Spleen (tissue), 13 donors: ENCODE measurements at places on chromosomes 16 and 17. TPM values are rescaled to one million over a fixed set of nuclear protein-coding genes. Genes with fewer than 3 reads are reported as not detected.

DNA sequence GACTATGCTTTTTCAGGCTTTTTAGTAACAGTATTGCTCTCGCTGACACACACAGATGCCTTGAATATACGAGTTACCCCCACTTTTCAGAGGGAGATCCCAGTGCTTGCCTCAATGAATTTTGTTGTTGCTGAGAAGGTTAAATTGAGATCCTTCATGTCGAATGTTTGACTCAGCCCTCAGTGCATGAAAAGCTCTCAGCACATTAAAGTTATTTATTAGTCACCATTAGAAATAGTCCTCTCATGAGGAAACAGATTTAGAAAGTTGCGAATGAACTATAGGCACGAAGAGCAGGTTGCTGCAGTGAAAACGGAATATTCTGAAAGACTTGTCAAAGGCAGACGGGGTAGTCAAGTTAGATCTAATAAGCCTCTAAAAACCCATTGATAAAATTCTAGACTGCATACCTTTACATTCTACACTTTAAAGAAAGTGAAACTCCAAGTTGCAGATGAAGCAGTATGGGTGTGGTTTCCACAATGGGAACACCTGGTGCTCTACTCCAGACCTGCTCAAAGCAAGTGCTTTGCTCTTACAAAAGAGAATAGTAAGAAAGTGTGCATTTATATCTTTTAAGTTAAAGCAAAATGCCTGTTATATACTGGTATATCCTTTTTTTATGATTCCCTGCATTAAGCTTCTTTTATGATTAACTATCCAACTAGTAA lies 238.1 kb downstream of the MAF start:
- DNase-seq, result no peak

- DNase-seq, result no peak
These were observed 2.5 kb downstream of the VAMP2 start for GRCh38 chr17:8160224-8160577.

DNA sequence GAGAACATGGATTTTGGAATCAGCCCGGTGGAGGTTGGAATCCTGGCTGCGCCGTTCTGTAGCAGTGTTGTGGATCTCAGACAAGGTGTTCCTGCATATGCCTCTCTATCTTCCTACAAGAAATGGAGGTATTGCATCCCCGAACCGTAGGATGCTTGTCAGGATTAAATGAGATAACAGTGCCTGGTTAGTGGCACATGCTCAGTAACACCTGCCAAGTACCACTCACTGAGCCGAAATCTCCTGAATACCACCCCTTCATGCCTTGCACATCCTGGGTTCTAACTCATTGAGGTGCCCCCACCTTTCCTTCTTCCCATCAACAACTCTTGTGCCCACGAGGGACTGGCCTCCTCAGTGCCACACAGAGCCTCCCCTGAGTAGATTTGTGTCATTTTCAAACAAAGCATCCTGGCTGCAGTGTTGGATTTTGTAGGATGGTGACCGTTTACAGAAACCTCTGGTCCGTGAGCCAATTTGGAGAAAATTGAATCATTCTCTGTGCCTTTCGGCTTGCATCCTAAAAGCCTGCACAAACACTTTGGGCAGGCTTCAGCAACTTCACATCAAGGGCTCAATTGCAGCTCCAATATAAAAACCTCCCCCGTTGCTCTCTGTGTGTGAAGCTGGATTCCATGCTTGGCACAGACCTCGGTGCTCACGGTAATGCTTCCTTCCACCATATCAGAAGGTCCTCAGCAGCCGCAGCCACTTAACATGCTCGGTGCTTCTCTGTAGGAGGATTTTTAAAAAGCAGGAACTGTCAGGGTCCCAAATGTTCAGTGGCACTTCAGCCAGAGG lies 84.2 kb downstream of the WWOX start:
- DNase-seq, result no peak

The MAF gene
- polyA plus RNA-seq, result 14.8 TPM

The CDRT15 gene
- polyA plus RNA-seq, result not detected

The PHOSPHO1 gene
- polyA plus RNA-seq, result 2.1 TPM

GRCh38 chr17:5364156-5364555 lies 55.3 kb downstream of the NUP88 start:
- DNase-seq, result no peak

DNA sequence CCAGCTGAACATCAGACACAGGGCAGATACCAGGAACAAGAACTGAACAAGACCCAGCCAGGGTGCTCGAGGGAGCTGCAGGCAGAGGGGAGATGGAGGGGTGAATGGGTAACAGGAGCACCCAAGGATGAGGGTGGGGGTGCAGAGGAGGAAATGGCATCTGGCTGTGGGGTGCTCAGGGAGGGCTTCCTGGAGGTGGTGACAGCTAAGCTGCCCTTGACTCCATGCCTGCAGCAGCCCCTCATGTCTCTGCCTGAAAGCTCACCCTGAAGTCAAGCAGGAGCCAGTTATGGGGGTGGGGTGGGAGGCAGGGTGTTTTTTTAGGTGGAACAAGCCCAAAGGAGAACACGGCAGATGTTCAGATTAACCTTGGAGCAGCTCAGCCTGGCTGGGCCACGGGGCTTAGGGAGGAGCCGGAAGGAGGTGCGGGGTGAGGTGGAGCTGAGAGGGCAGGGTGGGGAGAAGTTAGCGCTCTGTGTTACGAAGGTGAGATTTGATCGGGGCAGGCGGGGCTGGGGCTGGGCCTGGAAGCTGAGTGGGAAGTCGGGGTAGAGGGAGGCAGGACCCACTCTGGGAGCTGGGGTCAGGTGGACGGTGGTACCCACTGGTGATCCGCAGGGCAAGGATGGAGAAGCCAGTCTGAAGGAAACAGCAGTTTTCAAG lies 143.0 kb downstream of the ENGASE start:
- no peak for DNase-seq

The NMRAL1 gene
- polyA plus RNA-seq, result 40.1 TPM

The MGRN1 gene
- 8.8 TPM for polyA plus RNA-seq

DNA sequence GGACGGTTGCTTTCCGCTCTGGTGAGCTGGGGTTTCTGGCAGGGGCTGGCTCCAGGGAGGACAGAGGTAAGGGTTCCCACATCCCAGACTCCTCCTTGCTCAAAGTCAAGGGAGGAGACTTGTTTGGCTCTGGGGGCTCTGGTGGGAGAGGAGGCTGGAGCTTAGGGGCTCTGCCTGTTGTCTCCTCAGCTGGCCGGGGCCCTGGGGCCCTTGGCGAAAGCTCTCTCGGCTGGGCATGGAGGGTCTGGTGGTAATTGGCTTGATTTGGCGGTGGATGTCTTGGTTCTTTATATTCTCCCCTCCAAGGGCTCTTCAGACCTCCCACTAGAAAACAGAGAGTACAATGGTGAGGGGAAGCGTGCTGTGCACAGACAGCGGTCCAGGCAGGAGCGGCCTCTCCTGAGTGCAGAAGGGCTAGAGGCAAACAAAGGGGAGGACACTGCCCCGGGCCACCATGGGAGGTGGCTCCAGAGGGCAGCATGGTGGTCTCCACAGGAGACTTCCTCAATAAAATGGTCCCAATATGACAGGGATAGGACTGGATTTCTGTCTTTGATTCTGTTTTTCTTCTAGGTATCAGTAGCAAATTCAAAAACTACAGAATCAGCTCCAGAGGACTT lies 5.7 kb upstream of the SPATA32 start:
- DNase-seq, result no peak

GRCh38 chr17:28758411-28759121 lies 14.8 kb downstream of the TRAF4 start:
- DNase-seq, result peak; percentile 75

GRCh38 chr17:79557276-79558090 lies 53.4 kb downstream of the RBFOX3 start:
- DNase-seq, result no peak

The COA3 gene
- 65.6 TPM for polyA plus RNA-seq

DNA sequence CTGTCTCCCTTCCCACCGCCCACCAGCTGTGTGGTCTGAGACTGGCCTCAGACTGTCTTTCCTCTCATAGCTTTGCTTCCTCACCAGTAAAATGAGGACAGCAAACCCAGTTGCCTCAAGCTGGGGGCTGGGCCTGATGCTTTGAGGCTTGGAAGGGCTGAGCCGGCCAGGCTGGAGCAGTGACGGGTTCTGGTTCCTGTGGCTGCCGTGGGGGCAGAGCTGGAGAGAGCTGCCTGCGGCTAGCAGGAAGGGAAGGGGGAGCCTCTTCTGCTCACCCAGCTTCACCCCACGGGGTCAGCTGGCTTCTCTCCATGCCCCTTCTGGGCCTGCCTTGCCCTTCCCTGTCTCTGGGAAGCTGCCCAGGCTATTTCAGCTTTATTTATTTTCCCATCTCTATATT lies 23.7 kb downstream of the LASP1 start:
- DNase-seq, result peak; percentile 88

DNA sequence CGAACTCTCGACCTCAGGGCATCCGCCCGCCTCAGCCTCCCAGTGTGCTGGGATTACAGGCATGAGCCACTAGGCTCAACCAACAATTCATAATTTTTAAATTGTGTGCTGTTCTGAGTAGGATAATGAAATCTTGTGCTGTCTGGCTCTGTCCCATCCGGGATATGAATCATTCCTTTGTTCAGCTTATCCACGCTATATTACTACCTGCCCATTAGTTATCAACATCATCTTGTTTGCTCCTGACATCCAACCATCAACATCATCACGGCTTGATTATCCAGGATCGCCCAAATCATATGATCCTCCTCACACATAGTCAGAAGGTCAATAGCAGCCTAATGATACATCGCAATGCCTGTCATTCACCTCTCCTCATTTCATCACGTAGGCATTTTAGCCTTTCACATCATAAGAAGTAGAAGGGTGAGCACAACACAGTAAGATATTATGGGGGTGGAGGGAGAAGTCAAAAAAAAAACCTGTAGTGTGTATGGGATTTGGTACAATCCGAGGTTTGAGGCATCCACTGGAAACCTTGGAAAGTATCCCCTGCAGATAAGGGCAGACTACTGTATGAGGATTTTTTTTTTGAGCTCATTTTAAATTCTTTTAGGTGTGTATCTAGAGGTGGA lies 77.0 kb upstream of the SIAH1 start:
- DNase-seq, result no peak

The GPR142 gene
- 0.09 TPM for polyA plus RNA-seq

DNA sequence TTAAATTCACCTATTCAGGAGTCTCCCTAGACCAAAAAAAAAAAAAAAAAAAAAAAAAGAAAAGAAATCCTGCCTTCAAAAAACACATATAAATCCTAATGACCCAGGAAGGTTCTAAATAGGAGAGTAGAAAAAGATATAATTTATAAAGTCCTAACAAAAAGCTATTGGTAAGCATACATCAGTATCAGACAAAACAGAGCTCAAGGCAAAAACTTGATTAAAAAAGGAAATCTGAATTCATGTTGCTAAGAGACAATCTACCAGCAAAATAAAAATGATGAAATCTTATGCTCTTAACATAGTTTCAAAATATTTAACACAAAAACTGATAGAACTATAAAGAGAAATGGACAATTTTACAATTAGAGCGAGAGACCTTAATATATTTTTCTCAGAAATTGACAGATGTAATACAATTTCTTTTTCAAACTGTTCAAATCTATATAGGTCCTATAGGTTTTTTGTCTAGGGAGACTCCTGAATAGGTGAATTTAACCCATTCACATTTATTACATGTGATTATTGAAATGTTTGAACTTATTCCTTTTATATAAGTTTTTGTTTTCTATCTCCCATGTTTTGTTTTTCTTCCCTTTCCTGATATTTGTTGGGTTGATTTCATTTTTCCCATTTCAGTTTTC lies 57.0 kb downstream of the NT5M start:
- no peak for DNase-seq

DNA sequence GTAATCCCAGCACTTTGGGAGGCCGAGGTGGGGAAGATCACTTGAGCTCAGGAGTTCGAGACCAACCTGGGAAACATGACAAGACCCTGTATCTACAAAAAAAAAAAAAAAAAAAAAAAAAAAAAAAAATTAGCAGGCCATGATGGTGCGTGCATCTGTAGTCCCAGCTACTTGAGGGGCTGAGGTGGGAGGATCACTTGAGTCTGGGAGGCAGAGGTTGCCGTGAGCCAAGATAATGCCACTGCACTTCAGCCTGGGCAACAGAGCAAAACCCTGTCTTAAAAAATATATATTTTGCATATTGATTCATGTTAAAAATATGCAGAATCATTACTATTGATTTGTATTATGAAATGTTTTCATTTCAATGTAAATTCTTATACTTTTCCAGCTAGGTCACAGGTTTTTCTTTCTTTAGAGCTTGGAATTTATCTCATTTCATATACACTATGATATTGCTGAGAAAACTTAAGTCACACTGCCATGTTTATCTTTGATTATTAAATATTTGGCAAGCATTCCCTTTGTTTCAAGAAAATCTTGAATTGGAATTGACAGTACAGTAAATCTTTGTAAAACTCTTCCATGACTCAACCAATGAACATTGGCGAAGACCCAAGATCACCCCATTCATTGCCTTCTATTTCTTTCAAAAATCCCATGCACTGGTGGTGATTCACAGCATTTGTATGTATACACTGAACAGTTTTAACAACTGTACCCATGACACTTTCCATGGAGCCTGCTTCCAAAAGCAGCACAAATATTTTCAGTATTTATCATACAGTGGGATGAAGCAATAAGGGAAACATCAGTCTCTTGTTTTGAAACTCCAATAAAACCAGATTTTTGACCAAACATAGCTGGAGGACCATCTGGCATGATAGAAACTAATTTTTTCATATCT lies 83.5 kb upstream of the TNRC6A start:
- DNase-seq, result no peak

The CACNG1 gene
- not detected for polyA plus RNA-seq

The TACO1 gene
- polyA plus RNA-seq, result 14.6 TPM
